ENCODE measurements at places on chromosomes 3 and 15.

DNA sequence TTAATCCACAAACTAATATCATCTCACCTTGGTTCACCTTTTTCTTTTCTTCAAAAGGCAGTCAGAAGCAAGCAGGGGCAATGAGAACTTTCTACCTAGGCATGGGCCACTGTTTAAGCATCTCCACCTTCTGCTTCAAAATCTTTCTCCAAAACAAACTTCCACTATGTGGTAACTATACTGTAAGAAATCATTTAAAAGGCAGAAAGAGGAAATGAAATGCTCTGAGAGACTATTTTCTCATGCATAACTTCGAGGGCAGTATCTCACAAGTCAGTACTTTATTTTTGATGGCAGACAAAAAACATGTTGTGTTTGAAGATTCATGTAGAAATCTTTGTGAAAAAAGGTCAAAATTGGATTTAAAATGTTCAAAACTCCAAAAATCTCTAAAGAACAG is 419.7 kb downstream of the ZBTB20 start:
- no peak for DNase-seq

- no peak for DNase-seq
Measured at GRCh38 chr3:188956839-188957489, 214.8 kb upstream of the TPRG1 start.

- peak; percentile 57 for DNase-seq
Measured at GRCh38 chr3:184740509-184741258, 28.8 kb upstream of the MAGEF1 start.

GRCh38 chr3:128413413-128414205 is 53.1 kb downstream of the DNAJB8 start:
- DNase-seq, result no peak

DNA sequence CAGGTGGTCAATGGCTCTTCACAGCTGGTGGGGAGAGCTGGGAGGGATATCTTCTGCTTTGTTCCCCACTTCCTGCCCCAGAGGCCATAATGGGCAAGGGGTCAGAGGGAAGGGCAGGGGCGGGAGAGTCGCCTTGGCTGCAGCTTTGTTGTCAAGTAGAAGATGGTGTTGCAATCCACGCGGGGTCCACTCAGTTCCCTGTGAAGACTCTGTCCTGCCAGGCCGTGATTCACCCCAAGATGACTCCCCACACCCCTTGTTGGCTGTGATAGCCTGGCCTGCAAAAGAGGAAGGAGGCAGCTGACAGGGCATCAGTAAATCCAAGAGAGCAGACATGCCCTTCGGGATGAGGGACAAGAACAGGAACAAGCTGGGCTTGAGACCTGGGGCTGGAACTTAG is 6.9 kb downstream of the GALNT15 start:
- DNase-seq, result no peak

- DNase-seq, result no peak
Measured at GRCh38 chr3:124763644-124764358, 33.5 kb downstream of the UMPS start.

GRCh38 chr3:108183181-108183580 is 39.0 kb downstream of the IFT57 start:
- no peak for DNase-seq

GRCh38 chr15:91887921-91888373 is 34.4 kb downstream of the SLCO3A1 start:
- DNase-seq, result no peak

DNA sequence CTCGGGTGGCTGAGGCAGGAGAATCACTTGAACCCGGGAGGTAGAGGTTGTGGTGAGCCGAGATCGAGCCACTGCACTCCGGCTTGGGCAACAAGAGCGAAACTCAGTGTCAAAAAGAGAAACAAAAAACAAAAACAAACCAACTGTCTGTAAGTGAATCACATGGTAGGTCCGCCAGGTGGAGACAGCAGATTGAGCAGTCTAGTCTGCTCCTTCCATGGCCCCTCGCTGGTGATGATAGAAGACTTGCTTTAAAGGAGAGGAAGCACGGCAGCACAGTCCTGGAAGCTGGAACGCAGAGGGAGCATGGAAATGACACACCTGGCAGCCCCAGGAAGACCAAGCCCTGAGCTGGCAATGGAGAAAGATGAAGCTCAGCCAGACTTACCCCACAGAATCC is 31.4 kb upstream of the MGLL start:
- no peak for DNase-seq

- DNase-seq, result peak; percentile 23
Measured at GRCh38 chr3:124492824-124493223, 237.4 kb upstream of the UMPS start.

GRCh38 chr3:160806094-160806493 is 50.1 kb downstream of the PPM1L start:
- no peak for DNase-seq

Measured in activated T-cell treated with anti-CD3 and anti-CD28 coated beads, Interleukin-2, amount 50 U/mL, for 72 hours (primary cell).